ENCODE measurements at places on chromosomes 3 and 15. TPM values are rescaled to one million over a fixed set of nuclear protein-coding genes. Genes with fewer than 3 reads are reported as not detected.

DNA sequence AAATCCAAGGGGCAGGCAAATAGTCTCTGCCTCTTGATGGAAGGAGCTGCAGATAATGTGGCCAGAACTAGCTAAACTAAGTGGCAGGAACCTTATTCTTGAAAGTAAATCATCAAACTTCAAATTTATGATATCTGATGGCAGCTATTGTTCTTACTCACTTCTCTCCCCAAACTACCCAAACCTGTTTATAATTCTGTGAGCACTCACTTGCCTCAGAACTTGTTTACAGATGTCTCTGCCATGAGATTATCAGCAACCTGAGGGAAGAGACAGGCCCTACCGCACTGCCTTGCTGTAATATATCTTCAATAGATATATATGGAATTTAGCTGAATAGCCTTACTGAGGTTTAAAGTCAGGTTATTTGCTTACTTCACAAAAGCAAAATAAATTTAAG is 2.2 kb upstream of the B3GALNT1 start:
- no peak for DNase-seq

GRCh38 chr15:38002883-38003477 is 68.5 kb downstream of the TMCO5A start:
- DNase-seq = peak; percentile 52

DNA sequence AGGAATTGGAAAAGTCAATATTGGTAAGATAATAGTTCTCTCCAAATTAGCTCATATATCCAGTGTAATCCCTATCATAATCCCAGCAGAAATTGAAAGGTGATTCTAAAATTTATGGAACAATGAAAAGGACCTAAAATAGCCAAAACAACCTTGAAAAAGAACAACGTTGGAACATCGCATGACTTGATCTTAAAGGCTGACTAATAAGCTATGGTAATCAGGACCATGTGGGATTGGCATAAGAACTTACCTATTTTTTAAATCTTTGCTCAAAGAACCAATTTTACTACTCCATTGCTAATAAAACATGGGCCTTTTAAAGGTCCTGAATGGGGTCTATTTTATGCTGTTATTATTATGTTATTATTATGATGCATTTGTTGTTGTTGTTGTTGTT is 40.9 kb downstream of the B3GNT5 start:
- no peak for DNase-seq

- DNase-seq = no peak
Measured at GRCh38 chr3:148707601-148708380, 10.1 kb downstream of the AGTR1 start.

ZNF80 gene
- total RNA-seq = 5.5 TPM

ARPIN gene
- not detected for total RNA-seq

GRCh38 chr15:88513195-88513594 is 33.3 kb downstream of the DET1 start:
- DNase-seq = no peak

SLCO3A1 gene
- 32.0 TPM for total RNA-seq

GABRR3 gene
- not detected for total RNA-seq

DNA sequence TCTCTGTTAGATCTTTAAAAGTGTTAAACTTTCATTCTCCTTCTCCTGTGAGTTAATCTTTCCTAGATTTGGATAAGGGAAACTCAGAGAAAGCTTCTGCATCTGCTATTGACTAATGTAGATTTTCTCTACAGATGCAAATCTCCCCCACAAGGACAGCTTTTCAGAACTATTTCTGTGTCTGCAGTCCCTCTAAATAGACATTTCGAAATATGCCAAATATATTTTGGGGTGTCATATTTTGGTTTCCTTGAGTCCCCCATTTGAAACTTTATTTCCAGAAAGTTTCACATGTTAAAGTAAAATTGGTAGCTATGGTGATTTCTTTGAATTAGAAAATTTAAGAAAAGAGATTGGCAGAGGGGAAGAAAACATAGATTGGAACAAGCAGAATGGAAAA is 852.3 kb upstream of the ALCAM start:
- no peak for DNase-seq

DNA sequence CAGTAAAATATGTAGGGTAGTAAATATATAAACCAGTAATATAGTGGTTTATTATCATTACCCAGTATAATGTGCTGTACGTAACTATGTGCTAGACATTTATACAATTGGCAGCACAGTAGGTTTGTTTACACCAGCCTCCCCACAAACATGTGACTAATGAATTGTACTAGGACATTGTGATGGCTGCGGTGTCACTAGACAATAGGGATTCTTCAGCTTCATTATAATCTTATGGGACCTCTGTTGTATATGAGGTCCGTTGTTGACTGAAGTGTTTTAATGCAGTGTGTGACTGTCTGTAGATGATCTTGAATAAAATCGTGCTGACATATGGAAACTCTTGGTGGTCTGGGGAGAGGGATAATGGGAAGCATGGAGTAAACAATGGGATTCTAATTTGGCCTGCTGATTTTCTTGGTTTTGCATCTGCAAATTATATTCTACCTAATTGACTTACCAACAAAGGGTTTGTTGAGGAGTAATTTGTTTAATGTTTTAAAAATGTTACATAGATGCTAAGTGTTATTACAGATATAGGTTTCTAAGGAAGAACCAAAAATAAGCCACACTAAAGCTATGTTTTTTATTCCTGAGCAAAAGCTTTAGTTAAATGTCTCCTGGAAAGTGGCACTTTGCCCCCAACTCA is 496.5 kb upstream of the TBL1XR1 start:
- no peak for DNase-seq

FAM43A gene
- 10.0 TPM for total RNA-seq

DNA sequence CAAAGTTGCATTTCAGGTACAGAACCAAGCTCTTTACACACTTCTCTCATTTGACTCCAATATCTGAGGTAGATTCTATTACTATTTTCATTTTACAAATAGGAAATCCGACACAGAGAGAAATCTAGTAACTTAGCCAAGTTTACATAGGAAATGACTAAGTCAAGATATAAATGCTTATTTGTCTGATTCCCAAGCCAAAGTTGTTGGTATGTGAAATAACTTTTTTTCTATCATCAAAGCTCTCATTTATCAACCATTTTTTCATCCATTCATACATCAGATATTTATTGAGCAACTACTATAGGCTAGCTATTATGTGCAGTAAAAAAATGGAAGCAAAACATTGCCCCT is 89.2 kb upstream of the MITF start:
- DNase-seq = no peak

DNA sequence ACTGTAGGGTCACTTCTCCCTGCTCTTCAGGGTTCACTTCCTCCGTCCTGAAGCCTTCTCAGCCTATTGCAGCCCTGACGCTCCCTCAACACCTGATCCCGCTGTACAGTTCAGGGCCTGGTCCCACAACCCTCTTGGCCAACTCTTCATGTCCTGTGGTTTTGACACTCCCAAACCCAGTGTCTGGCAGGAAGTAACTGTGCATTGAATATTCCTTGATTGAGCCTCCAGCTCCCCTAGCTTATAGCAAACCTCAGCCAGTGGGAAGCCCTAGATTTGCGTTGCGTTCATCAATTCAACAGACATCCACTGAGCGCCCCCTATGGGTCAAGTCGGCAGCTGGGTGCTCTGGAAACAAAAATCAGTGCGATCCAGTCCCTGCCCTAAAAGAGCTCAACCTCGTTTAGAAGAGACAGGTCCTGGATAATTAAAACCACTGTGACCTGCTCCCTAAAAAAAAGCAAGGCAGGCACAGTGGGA is 13.5 kb downstream of the UBAP1L start:
- DNase-seq = peak; percentile 59

CFAP91 gene
- total RNA-seq = not detected

SLITRK3 gene
- total RNA-seq = not detected

GRCh38 chr3:150062492-150062891 is 91.8 kb upstream of the PFN2 start:
- DNase-seq = no peak

ITIH1 gene
- not detected for total RNA-seq

DNA sequence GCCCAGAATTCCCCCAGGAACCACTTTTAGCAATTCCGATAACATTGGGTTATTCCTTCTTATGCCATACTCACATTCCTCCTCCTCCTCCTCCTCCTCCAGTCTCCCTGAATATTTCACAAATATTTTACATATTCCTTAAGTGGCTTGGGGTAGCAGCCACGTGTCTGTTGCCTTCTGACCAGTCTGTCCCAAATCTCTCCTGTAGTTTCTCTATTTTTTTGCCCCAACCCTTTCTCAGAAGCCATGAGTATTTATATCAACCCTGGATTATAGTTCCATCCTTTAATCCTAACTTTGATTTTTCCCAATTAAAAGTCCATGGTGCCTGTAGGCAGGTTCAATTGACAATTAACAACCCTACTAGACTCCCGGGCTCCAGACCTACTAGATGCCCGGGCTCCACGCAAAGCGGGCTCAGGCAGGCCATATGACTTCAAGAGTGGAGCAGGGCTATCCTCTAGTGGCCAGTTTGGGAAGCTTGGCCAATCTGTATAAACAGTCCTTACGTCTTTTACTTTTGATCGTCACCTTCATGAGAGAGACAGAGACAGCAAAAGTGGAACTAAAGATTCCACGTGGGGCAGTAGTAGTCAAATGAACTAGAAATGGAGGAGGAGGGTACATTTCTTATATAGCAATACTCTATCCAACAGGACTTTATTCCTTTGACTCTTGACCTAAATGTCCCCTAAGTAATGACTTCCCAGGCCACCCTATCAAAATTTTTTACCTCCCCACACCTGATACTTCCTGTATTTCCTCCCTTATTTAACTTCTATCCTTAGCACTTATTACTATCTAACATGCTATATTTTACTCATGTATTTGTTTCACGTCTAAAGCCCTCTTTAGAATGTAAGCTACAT is 69.7 kb downstream of the USF3 start:
- DNase-seq = no peak

- DNase-seq = no peak
Measured at GRCh38 chr15:59722476-59722875, 33.4 kb upstream of the BNIP2 start.

GRCh38 chr15:28986108-28986507 is 100.3 kb downstream of the APBA2 start:
- DNase-seq = peak; percentile 59

DNA sequence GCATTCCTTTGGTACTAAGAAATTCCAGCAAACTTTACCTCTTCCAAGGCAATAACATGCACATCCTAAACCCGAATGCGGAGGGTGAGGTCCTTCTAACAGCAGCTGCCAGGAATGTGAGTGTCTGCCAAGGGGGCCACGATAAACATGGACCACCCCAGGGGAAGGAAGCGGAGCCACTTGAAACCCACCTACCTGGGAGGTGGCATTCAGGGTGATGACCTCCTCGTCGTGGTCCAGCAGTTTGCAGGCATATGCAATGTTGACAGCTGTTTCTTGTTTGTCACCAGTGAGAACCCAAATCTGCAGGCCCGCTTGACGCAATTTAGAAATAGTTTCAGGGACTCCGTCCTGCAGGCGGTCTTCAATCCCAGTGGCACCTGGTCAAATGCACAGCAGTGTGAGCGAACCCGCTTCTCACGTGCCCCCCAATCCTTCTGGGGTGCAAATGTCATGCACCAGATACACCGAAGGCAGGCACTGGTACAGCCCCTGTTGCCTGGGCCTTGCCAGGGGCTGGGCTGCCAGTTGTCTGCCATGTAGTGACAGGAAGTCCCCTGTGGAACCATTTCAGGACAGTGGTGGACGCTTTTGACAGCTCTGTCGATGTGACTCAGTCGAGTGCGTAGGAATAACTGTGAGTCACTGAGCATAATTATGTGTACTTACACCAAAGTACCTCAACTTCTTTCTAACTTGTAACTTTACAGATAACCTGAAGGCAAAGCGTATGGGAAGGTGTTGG is 161.2 kb downstream of the ATP10A start:
- no peak for DNase-seq

GRCh38 chr3:127546554-127546953 is 44.0 kb downstream of the TPRA1 start:
- no peak for DNase-seq

GRCh38 chr15:41585127-41586047 is 26.4 kb downstream of the TYRO3 start:
- DNase-seq = peak; percentile 46

GREM1 gene
- not detected for total RNA-seq

GRCh38 chr3:48662753-48663488 is at the start of gene CELSR3:
Gene CELSR3 (minus strand): TSS chr3:48662886. CDS start chr3:48662634, 252 bp downstream.
- DNase-seq = peak; percentile 84

- no peak for DNase-seq
Measured at GRCh38 chr3:99842826-99843589, 25.3 kb downstream of the CMSS1 start.

CPA3 gene
- total RNA-seq = not detected

CCDC54 gene
- not detected for total RNA-seq

GPR27 gene
- total RNA-seq = 5.3 TPM

DNA sequence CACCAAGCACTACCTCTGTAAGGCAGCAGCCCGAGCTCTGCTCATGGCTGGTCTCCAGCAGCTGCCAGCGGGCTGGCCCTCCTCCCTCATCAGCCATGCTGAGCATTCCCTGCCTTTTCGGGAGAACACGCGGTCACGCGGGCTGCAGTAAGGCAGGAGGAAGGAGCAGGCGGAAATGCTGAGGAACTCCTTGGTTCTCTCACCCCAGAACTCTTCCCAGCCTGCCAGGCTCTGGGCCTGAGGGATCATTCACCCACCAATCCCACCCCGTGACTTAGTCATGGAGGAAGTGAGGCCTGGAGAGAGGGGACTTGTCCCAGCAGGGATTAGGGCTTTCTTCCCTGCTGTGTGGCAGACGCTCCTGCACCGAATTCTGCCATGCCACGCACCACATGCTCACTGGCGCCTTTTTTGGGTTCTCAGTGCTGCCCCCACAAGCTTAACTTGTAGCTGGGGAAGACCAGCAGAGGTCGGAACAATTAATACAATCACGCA is 42.9 kb upstream of the RPL32 start:
- DNase-seq = no peak

All from activated CD8-positive, alpha-beta memory T cell treated with anti-CD3 and anti-CD28 coated beads, Interleukin-2, amount 10 ng/mL, durations not matched to agents 7 days and 5 days (primary cell).